A549 treated with RU486 at 1 μM for 4 hours (cell line): ENCODE measurements at places on chromosomes 1 and 21. TPM values are rescaled to one million over a fixed set of nuclear protein-coding genes. Genes with fewer than 3 reads are reported as not detected.

The CACHD1 gene
- 1.5 to 2.1 TPM (median 1.7 TPM) in 5 replicates for total RNA-seq

The TLCD4 gene
- 3.6 to 11.1 TPM (median 10.4 TPM) in 5 replicates for total RNA-seq

The GCSAML gene
- not detected in 5 replicates for total RNA-seq

The SLC2A1 gene
- total RNA-seq = 114 to 141 TPM (median 136 TPM) in 5 replicates

The AKIRIN1 gene
- total RNA-seq = 30.3 to 47.4 TPM (median 44.2 TPM) in 5 replicates

The PLD5 gene
- 0.93 to 1.7 TPM (median 1.3 TPM) in 5 replicates for total RNA-seq
